ENCODE measurements at places on chromosomes 5 and 9. TPM values are rescaled to one million over a fixed set of nuclear protein-coding genes. Genes with fewer than 3 reads are reported as not detected.
A peak's percentile ranks its signal among the peaks of the same experiment; 100 is the strongest.

GFRA3 gene
- not detected for total RNA-seq

TAF1L gene
- total RNA-seq = not detected

IFNE gene
- total RNA-seq = 0.33 TPM

ADAMTSL1 gene
- total RNA-seq = not detected

DNA sequence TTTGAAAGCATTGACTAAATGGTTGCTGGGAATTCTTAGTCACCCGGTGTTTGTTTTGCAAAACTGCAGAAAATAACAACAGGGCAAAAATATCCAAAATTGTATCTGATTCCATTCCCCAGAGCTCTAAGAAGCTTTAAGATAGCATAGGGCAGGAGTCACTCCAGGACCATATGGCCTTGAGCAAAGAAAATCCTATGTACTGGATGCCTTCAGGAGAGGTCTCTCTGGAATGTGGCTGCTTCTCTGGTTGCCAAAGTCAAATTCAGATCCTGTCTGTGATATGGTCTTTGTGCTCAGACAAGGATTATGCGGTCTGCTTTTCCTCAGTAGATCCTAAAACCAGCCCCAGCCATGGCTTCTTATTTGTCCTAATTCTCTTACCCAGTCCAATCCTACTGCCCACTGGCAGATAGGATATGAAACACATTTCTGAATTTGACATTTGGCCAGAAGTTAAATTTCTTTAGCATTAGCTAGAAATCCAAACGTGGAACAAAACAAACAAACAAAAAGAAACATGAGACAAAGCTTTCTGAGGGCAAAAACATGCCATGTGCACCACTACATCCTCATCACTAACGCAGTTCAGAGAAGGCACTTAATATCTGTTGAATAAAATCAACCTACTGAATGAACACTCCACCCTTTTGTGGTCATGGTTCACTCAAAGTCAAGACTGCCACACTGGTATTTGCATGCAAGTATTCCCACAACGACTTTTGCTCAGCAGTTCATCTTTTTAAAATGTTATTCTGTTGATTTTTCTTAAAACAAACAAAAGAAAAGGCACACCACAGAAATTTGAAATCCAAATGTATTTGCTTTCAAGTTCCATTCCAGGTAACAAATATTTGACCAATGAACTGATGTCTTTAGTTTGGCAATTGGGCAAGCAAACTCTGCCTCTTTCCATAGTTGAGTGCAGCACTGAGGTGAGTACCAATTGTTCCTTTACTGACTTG, 165.7 kb downstream of the TRPM6 start:
- DNase-seq = no peak

- DNase-seq = no peak
Observed at GRCh38 chr5:50445296-50445949, 4.3 kb upstream of the EMB start.

DNA sequence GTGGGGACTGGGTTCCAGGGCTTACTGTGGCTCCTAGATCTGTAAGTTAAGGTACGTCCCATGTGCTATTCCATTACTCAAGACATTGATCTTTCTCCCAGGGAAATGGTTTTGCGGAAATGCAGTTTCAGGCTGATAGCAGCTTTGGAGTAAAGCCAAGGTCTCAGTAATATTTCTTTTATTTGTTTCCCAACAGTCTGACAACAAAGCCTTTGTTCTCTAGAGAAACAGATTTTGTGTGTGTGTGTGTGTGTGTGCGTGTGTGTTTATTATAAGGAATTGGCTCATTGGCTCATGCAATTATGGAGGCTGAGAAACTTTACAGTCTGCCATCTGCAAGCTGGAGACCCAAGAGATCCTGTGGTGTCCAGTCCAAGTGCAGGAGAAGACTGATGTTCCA, 12.1 kb upstream of the POC5 start:
- no peak for DNase-seq

DNA sequence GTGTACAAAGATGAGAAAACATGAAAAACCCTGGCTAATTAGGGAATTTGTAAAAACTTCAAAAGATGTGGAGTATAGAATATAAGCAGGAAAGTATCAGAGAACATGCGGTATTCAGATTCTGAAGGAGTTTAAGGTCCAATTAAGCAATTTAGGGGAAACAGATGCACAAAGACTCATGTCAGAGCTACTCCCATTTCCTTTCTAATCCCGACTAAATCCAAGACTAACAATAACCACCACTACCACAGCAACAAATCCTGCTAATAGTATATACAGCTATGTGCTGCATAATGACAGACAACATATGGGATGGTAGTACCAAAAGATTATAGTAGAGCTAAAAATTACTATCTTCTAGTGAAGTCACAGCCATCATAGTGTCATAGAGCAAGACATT, 102.1 kb downstream of the LURAP1L start:
- no peak for DNase-seq

DNA sequence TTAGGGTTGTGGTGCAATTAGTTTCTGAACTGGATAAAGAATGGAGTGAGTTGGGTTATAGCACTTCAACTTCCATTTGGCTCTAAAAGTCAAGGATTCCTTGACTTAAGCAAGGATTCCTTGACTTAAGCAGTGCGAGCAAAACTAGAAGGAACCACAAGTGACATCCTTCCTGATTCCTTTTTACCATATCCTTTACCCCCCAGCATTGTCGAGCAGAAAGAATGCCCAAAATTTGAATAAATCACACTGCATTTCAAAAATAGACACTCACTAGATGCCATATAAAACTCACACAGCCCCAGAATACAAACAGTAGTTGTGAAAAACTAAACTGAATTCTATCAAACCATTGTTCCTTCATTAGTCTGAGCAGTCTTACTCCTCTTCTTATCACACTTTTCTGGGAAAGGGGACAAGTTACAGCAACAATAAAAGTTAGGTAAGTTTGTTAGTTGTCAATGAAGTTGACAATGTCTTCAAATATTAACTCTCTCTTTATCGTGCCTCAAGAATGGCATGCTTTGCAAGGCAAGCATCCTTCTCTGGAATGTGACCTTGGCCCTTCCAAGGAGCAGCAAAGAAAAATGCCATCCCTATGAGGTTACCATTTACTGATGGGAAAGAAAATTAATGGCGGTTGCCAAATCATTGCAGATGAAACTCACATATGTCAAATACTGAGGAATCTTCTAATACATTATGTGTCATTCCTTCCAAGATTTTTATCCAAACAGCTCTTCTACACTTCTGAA, 273.3 kb upstream of the ANKRD55 start:
- no peak for DNase-seq

DNA sequence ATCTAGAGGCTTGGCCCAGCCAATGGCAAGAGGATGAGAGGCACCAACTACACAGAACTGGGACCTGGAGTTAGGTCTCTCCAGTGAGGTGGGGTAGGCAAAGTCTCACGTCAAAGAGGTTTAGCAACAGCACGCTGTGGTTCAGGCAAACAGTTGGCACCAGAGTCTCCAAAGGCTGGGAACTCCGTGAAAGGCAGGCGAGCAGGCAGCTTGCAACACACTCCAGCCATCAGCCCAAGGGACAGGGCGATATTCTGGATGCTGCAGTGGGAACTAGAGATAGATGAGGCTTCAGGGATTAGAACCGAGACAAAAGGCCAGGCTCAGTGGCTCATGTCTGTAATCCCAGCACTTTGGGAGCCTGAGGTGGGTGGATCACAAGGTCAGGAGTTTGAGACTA, 129.1 kb downstream of the PDZD2 start:
- no peak for DNase-seq

- peak; percentile 22 for DNase-seq
Observed at GRCh38 chr5:151047814-151048425, 27.5 kb downstream of the GPX3 start.

GRCh38 chr5:54362434-54362833, 52.1 kb upstream of the ARL15 start:
- no peak for DNase-seq

GRCh38 chr5:99775189-99775588, 760.0 kb upstream of the FAM174A start:
- DNase-seq = no peak

GRCh38 chr5:95823738-95824609, 1.4 kb upstream of the GLRX start:
- DNase-seq = peak; percentile 92

DNA sequence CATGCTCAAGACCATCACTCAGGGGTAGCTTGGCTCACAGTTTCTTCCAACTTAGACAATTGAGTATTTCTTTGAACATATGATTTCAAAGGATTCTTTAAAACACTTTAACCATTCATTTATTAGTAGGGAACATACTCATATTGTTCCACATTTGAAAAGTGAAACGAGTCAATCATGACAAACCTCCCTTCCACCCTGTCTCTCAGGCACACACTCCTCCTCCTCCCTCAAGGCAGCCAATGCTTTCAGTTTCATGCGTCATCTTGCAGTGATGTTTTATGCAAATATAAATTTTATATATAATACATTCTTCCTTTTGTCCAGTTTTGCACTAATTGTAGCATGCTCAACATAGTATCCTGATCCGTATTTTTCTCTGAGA, 126.0 kb upstream of the BOD1 start:
- DNase-seq = no peak

GRCh38 chr5:158275511-158275910, 416.6 kb upstream of the CLINT1 start:
- no peak for DNase-seq

- DNase-seq = peak; percentile 90
Observed at GRCh38 chr5:151040211-151040747, 19.9 kb downstream of the GPX3 start.

GRCh38 chr9:106879439-106879882, 16.5 kb downstream of the ZNF462 start:
- no peak for DNase-seq

DNA sequence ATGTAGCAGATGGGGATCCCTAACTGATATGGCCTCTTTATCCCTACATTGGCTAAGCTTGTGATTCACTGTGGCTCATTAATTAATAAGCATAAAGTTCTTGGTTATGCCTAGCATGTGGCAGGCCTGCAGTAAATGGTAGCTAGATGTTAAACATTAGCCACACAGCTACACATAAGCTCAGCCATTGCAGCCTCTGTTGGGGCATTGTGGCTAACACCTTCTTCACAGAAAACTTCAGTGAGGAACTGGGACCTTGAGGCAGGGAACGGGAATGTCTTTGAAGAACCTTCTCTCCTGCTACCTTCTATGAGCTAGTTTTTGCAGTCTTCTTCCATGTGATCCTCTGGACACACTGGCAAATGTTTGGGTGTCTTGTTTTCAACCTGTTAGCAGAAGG, 338.2 kb downstream of the NTRK2 start:
- DNase-seq = no peak

DNA sequence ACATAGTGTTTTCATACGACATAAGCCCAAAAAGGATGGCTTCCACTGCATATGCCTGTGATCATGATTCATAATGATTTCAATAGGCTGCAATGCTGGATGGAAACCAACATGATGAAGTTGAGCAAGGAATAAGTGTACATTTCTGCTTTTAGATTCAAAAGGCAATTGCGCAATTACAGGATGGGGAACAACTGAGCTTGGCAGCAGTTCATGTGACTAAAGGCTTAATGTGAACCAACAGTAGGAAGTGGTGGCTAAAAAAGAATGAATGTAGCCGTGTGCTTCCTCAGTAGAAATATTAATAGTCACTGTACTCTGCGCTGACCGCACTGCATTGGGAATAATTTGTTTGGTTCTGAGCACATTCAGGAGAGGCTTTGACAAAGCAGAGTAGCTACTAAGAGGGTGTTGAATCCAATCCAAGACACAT, 51.2 kb downstream of the SLC1A3 start:
- DNase-seq = peak; percentile 99

DNA sequence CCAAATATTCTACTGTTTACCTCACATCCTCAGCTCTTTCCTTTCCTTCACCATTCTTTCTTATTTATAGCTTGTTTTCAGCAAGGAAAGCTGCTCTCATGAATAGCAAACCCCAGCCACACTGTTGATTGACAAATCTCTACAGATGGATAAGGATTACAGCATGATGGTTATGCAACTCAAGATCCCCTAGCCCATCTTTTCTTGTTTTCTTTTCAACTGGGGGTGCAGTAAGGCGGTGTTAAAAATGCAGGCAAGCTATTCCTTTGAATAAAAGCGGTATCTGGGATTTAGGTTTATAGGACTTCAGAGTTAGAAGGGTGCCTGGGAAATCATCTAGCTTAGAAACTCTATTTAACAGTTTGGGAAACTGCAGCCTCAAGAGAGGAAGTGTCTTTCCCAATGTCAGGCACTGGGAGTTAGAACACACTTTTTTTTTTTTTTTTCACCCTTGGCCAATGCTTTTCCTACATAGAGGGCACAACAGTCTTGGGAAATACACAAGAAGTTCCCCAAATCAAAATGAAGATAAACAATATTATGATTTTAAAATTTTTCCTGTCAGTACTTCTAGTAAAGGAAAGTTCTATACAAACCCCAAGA, 2.6 kb downstream of the SPARC start:
- DNase-seq = no peak

DNA sequence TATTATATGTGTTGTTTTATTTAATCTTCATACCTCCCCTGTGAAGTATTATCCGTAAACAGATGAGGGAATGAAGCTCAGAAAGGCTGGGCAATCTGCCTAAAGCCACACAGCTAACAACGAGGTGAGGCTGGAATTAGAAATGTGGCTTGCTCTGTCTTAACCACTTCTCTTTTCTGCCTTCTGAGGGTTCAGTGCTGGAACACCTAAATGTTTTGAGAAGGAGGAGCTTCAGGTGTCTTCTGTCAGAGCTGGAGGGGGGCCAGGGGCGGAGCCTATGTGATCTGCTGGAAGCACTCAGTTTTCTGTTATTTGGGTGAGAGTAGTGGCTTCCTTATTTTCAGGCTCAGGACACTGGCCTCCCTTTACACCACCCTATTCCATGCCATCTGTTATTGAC, 35.0 kb upstream of the ARAP3 start:
- DNase-seq = no peak

GRCh38 chr5:67197536-67197935, 937 bp upstream of the CD180 start:
- DNase-seq = no peak

DNA sequence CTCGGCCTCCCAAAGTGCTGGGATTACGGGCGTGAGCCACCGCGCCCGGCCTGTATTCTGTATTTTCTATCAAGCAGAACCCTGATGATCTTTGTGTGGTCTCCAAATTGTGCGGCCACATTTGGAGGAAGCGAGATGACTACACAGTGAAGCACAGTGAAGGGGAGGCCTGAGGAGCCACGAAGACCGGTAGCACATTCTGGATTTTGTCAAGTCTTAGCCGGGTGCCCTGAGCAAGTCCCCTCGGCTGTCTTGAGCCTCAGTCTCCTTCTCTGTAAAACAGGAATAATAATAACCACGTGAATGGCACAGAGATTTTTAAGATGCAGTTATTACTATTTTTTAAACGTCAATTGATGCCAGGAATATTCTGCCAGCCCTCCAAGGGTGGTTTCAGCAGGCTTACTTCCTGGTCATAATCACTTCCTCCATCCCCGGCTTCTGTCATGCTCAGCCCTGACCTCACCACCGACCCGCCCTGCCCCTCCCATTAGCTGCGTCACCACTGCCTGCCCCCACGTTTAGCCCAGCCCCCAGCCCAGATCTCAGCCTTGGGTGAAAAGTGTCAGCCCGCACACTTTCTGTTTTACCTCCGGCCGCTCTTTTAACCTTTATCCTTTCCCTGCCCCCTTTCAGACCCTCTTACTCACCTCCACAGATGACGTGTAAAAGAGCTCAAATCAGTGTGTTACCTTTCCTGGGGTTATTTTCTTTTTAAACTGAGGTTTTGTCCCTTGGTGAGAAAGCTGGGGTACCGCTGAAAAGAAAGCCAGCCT, 27.0 kb upstream of the ERGIC1 start:
- DNase-seq = peak; percentile 75

GRCh38 chr9:95508242-95508967, 8.4 kb downstream of the PTCH1 start:
- DNase-seq = no peak
